Endothelial cell of umbilical vein (primary cell): ENCODE measurements at places on chromosomes 12 and 14. TPM values are rescaled to one million over a fixed set of nuclear protein-coding genes. Genes with fewer than 3 reads are reported as not detected.

GRCh38 chr14:64719601-64720000 lies 15.4 kb downstream of the PLEKHG3 start:
- no peak for DNase-seq

- DNase-seq, result no peak
Observed at GRCh38 chr12:25377469-25378177, 126.9 kb upstream of the KRAS start.

GRCh38 chr12:64782191-64782876 lies 23.1 kb upstream of the GNS start:
- DNase-seq, result peak; percentile 76

- DNase-seq, result no peak
Observed at GRCh38 chr14:95006051-95006450, 151.3 kb downstream of the DICER1 start.

- no peak for DNase-seq
Observed at GRCh38 chr12:79615596-79616560, 74.9 kb downstream of the PAWR start.

The ZNF385A gene
- 7.9 and 9.6 TPM in 2 replicates for total RNA-seq
